Endothelial cell (in vitro differentiated cells): ENCODE measurements at places on chromosomes 6 and 20.

GRCh38 chr6:150534553-150534952, 65.1 kb upstream of the PLEKHG1 start:
- DNase-seq: no peak
- H3K4me1 ChIP-seq: peaks cover 10% of the 10 kb centered on the region
- H3K36me3 ChIP-seq: no peaks in the 10 kb centered on the region

DNA sequence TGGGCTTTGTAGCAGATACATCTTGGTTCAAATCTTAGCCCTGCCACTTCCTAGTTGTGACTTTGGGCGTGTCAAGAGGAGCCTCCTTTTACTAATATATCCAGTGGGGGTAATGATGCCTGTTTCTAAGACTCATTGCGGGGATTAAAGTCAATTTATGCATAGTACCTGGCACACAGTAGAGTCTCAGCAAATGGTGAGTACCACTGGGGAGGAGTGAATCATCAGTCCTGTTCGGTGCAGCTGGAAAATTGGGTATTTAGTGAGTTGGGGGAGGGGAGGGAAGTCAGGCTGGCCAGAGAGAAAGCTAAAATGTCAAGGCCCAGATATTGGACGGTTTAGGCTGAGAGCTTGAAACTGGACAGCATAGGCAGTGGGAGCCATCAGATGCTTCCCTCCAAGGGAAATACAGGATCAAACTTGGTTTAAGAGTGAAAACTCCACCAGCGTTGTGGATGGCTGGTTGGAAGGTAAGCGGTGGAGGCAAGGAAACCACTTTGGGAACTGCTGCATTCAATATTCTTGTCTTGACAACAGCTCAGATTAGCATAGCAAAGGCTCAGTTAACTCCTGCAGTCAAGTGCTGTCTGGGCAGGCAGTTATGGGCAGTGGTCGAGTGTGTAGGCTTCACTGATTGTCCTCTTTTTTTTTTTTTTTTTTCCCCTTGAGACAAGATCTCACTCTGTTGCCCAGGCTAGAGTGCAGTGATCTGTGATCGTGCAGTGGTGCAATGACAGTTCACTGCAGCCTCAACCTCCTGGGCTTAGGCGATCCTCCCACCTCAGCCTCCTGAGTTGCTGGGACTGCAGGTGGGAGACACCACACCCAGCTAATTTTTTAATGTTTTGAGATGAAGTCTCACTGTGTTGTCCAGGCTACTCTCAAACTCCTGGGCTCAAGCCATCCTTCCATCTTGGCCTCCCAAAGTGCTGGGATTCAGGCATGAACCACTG, 12.9 kb downstream of the PPP1R16B start:
- no peaks in the 10 kb centered on the region for H3K27me3 ChIP-seq
- H3K4me1 ChIP-seq: peaks cover 35% of the 10 kb centered on the region
- no peak overlapping the region for H3K27ac ChIP-seq
- no peak for DNase-seq
- peaks cover 26% of the 10 kb centered on the region for H3K36me3 ChIP-seq

- no peak for DNase-seq
- no peaks in the 10 kb centered on the region for H3K36me3 ChIP-seq
- H3K4me3 ChIP-seq: no peak overlapping the region
- peaks cover 2% of the 10 kb centered on the region for H3K4me1 ChIP-seq
Observed at GRCh38 chr6:77740380-77740779, 87.5 kb downstream of the MEI4 start.

- H3K36me3 ChIP-seq: no peaks in the 10 kb centered on the region
- H3K4me3 ChIP-seq: no peak overlapping the region
- no peak for DNase-seq
- H3K27ac ChIP-seq: no peak overlapping the region
Observed at GRCh38 chr6:25224242-25224641, 54.9 kb upstream of the CARMIL1 start.

DNA sequence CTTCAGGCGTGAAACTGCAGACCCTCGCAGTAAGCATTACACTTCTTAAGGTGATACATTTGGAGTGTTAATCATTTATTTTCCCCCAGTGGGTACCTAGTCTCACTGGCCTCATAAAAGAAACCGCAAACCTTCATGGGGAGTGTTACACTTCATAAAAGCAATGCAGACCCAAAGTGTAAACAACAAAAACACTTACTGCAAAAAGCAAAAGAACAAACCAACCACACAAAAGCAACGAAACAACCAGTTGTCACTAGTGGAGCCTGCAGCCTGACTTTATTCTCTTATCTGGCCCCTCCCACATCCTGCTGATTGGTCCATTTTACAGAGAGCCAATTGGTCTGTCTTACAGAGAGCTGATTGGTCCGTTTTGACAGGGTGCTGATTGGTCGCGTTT, 23.8 kb downstream of the LY86 start:
- no peaks in the 10 kb centered on the region for H3K36me3 ChIP-seq
- H3K27ac ChIP-seq: no peak overlapping the region
- H3K4me1 ChIP-seq: peaks cover 11% of the 10 kb centered on the region
- H3K27me3 ChIP-seq: peaks cover 3% of the 10 kb centered on the region

- H3K27ac ChIP-seq: no peak overlapping the region
- H3K4me1 ChIP-seq: peaks cover 12% of the 10 kb centered on the region
- peaks cover 3% of the 10 kb centered on the region for H3K36me3 ChIP-seq
Observed at GRCh38 chr6:36334832-36335459, 1.7 kb downstream of the BNIP5 start.

- H3K27ac ChIP-seq: no peak overlapping the region
- no peaks in the 10 kb centered on the region for H3K36me3 ChIP-seq
- no peak overlapping the region for H3K4me3 ChIP-seq
- DNase-seq: no peak
- peaks cover 11% of the 10 kb centered on the region for H3K4me1 ChIP-seq
Observed at GRCh38 chr6:121837545-121838229, 402.2 kb downstream of the GJA1 start.

DNA sequence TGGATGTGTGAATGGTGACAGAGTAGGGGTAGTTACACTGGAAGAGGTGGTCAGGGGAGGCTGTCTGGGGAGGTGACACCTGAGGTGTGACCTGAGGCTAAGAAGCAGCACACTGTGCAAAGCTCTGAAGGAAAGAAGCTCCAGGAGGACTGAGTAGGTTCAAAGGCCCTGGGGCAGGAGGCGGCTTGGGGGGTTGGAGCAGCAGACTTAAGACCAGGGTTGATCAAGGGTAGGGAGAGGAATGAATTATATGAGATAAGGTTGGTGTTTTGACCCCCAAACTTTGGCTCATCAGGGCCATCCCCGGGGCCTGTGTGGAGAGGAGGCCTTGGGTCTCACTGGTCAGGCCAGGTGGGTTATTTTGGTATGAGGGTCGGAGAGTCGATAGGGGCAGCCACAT, 166.1 kb downstream of the GRM4 start:
- H3K36me3 ChIP-seq: no peaks in the 10 kb centered on the region
- H3K4me3 ChIP-seq: no peak overlapping the region
- peaks cover 9% of the 10 kb centered on the region for H3K4me1 ChIP-seq
- DNase-seq: no peak
- no peak overlapping the region for H3K27ac ChIP-seq

DNA sequence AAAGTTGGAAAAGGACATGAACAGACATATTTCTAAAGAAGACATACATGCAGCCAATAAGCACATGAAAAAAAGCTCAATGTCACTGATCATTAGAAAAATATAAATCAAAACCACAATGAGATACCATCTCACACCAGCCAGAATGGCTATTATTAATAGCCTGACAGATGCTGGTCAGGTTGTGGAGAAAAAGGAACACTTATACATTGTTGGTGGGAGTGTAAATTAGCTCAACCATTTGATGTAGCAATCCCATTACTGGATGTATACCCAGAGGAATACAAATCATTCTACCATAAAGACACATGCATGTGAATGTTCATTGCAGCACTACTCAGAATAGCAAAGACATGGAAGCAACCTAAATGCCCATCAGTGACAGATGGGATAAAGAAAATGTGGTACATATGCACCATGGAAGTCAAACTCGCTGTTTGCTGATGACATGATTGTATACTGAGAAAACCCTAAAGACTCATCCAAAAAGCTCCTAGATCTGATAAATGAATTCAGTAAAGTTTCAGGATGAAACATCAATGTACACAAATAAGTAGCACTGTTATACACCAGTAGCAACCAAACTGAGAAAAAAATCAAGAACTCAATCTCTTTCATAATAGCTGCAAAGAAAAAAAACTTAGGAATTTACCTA, 196.8 kb downstream of the ADGB start:
- H3K27me3 ChIP-seq: peaks cover 2% of the 10 kb centered on the region
- no peaks in the 10 kb centered on the region for H3K4me1 ChIP-seq

- peaks cover 3% of the 10 kb centered on the region for H3K27me3 ChIP-seq
- H3K4me1 ChIP-seq: peaks cover 18% of the 10 kb centered on the region
- no peak overlapping the region for H3K4me3 ChIP-seq
- peaks cover 11% of the 10 kb centered on the region for H3K36me3 ChIP-seq
Observed at GRCh38 chr6:135047336-135047735, 7.3 kb downstream of the HBS1L start.

DNA sequence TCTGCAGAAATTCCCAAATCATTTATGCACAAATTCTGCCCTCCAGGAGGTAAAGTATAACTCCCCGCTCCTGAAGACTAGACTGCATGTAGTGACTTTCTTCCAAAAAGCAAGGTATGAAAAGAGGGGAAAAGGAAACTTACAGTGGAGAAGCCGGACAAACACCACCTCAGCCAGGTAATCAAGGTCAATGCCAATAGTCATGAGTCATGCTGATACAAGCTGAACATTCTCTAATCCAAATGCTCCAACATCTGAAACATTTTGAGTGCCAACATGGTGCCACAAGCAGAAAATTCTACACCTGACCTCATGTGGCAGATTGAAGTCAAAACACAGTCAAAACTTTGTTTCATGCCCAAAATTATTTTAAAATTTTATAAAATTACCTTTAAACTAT, 165.6 kb downstream of the FOXA2 start:
- H3K27ac ChIP-seq: no peak overlapping the region
- no peak overlapping the region for H3K4me3 ChIP-seq
- H3K4me1 ChIP-seq: peaks cover 6% of the 10 kb centered on the region
- no peak for DNase-seq

GRCh38 chr6:34986845-34987246, 97.8 kb downstream of the ANKS1A start:
- H3K27me3 ChIP-seq: peaks cover 2% of the 10 kb centered on the region
- H3K4me3 ChIP-seq: no peak overlapping the region
- DNase-seq: peak; percentile 72
- peaks cover 8% of the 10 kb centered on the region for H3K36me3 ChIP-seq
- H3K4me1 ChIP-seq: peaks cover 22% of the 10 kb centered on the region
- H3K27ac ChIP-seq: peak overlapping the region; percentile 88

GRCh38 chr6:130417951-130418350, 52.1 kb downstream of the TMEM200A start:
- no peak overlapping the region for H3K4me3 ChIP-seq
- no peak for DNase-seq
- no peaks in the 10 kb centered on the region for H3K4me1 ChIP-seq
- H3K36me3 ChIP-seq: no peaks in the 10 kb centered on the region

GRCh38 chr6:98833307-98834059, 891 bp upstream of the POU3F2 start:
- H3K4me3 ChIP-seq: peak overlapping the region; percentile 90
- H3K27me3 ChIP-seq: peaks cover 37% of the 10 kb centered on the region
- DNase-seq: peak; percentile 30

DNA sequence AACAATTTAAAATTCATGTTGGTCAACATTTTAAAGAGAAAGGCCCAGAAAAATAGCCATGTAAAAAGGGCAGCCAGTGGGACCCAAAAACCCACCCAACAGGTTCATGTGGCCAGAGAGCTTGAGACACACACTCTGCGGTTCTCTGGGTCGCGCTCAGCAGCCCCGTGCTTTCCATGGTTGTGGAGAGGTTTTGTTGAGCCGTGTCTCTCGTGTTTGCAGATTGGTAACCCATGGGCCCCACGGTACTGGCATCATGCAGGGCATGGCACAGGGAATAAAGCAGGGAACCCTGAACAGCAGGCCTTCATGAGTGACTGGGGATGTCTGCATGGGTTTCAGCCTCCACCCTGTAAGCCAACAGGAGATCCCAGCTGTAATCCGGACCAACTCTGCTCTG, 127.7 kb upstream of the CST7 start:
- peaks cover 2% of the 10 kb centered on the region for H3K27me3 ChIP-seq
- H3K27ac ChIP-seq: no peak overlapping the region
- no peak overlapping the region for H3K4me3 ChIP-seq
- no peaks in the 10 kb centered on the region for H3K4me1 ChIP-seq
- H3K36me3 ChIP-seq: no peaks in the 10 kb centered on the region
- DNase-seq: no peak
